ENCODE measurements at places on chromosomes 5 and 9. TPM values are rescaled to one million over a fixed set of nuclear protein-coding genes. Genes with fewer than 3 reads are reported as not detected.

- H3K27ac ChIP-seq: no peak overlapping the region
- no peaks in the 10 kb centered on the region for H3K36me3 ChIP-seq
- no peaks in the 10 kb centered on the region for H3K4me1 ChIP-seq
- DNase-seq: no peak
These were observed 8.7 kb upstream of the CYLC2 start for GRCh38 chr9:102986425-102986824.

- H3K4me1 ChIP-seq: peaks cover 56% of the 10 kb centered on the region
- H3K4me3 ChIP-seq: no peak overlapping the region
- peaks cover 11% of the 10 kb centered on the region for H3K36me3 ChIP-seq
These were observed 34.7 kb downstream of the CSNK1G3 start for GRCh38 chr5:123546657-123547056.

DNA sequence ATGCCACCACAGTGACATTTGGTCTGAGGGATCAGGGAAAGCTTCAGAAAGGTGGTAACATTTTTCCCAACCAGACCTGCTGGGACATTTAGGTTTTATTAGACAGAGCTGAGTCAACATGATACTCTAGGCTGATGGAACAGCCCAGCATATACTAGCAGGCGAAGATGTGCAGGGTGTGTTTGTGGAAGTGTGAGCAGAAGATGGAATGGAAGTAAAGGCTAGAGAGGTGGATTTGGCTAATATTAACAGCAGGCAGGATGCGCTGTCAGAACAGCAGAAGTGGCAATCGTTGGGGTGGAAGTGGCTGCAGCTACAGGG is 340.6 kb downstream of the ASTN2 start:
- no peaks in the 10 kb centered on the region for H3K27me3 ChIP-seq
- H3K4me3 ChIP-seq: no peak overlapping the region
- H3K36me3 ChIP-seq: no peaks in the 10 kb centered on the region
- H3K27ac ChIP-seq: no peak overlapping the region
- no peak for DNase-seq

GRCh38 chr5:138870611-138871010 is 4.5 kb downstream of the LRRTM2 start:
- no peaks in the 10 kb centered on the region for H3K36me3 ChIP-seq
- H3K4me3 ChIP-seq: no peak overlapping the region
- H3K4me1 ChIP-seq: peaks cover 20% of the 10 kb centered on the region
- peaks cover 17% of the 10 kb centered on the region for H3K27me3 ChIP-seq

- no peak overlapping the region for H3K27ac ChIP-seq
- no peaks in the 10 kb centered on the region for H3K27me3 ChIP-seq
- no peak overlapping the region for H3K4me3 ChIP-seq
- H3K36me3 ChIP-seq: peaks cover 2% of the 10 kb centered on the region
- H3K4me1 ChIP-seq: peaks cover 5% of the 10 kb centered on the region
These were observed 126.4 kb upstream of the CCNG1 start for GRCh38 chr5:163310997-163311396.

- H3K27ac ChIP-seq: no peak overlapping the region
- H3K4me1 ChIP-seq: no peaks in the 10 kb centered on the region
- peaks cover 32% of the 10 kb centered on the region for H3K36me3 ChIP-seq
- H3K27me3 ChIP-seq: no peaks in the 10 kb centered on the region
These were observed 15.1 kb downstream of the GRHPR start for GRCh38 chr9:37437621-37438020.

Gene PCDH1
- total RNA-seq: not detected

Gene CYLC2
- total RNA-seq: not detected

Gene EGFLAM
- total RNA-seq: not detected

Gene SLC45A2
- not detected for total RNA-seq

All from activated CD4-positive, alpha-beta memory T cell treated with anti-CD3 and anti-CD28 coated beads for 36 hours (primary cell).